ENCODE measurements at places on chromosomes 5 and 9. TPM values are rescaled to one million over a fixed set of nuclear protein-coding genes. Genes with fewer than 3 reads are reported as not detected.

- H3K27me3 ChIP-seq, result peaks cover 4% of the 10 kb centered on the region
- no peaks in the 10 kb centered on the region for H3K4me1 ChIP-seq
- no peak for DNase-seq
- H3K4me3 ChIP-seq, result no peak overlapping the region
- H3K36me3 ChIP-seq, result no peaks in the 10 kb centered on the region
Observed at GRCh38 chr9:91690540-91691249, 259.3 kb downstream of the ROR2 start.

DNA sequence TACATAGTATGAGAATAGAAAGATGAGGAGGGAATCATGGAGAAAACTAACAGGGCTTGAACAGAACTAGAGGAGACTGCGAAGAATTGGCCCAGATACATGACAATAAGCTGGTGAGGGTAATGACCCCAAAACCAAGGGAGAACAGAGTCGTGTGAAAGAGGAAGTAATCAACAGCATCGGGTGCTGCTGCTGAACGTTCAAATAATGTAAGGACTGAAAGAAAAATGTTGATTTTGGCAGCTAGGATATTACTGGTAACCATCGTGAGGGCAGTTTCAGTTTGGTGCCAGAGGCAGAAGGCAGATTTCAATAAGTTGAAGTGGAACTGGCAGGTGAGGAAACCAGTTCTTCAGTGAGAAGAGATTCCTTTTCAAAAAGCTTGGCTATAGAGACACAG, 66.8 kb upstream of the SMC2 start:
- H3K27me3 ChIP-seq, result no peaks in the 10 kb centered on the region
- H3K27ac ChIP-seq, result no peak overlapping the region
- DNase-seq, result no peak
- no peak overlapping the region for H3K4me3 ChIP-seq

PCDHB13 gene
- 0.09 TPM for total RNA-seq

ORM2 gene
- total RNA-seq, result not detected

DNA sequence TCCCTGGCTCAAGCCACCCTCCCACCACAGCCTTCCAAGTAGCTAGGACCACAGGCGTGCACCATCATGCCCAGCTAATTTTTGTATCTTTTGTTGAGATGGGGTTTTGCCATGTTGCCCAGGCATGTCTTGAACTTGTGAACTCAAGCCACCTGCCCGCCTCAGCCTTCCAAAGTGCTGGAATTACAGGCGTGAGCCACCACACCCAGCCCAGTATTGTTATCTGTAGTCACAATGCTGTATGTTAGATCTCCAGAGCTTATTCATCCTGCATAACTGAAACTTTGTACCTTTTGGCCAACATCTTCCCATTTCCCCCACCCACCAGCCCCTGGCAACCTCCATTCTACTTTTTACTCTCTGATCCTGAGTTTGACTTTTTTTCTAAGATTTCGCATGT, 37.5 kb downstream of the CREBRF start:
- DNase-seq, result no peak
- H3K4me3 ChIP-seq, result no peak overlapping the region
- peaks cover 22% of the 10 kb centered on the region for H3K4me1 ChIP-seq
- H3K27me3 ChIP-seq, result no peaks in the 10 kb centered on the region

STPG3 gene
- 0.37 TPM for total RNA-seq

DNA sequence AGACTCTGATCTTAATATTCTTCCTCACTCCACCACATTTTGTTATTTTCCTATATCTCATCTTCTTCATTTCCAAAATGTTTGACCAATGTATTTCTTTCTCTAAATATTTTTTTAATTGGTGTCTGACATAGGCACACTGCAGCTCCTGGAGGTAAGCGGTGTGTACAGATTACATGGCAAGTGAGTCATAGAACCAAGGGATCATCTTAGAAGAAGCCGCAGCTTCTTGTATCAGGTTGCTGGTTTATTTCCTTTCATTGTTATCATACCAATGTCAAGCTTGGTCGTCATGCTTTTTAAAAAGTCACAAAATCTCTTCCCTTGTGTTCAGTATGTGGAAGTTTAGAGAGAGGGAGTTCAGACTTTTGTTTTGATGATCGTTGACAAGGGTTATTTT, 526.1 kb upstream of the CDH18 start:
- no peaks in the 10 kb centered on the region for H3K27me3 ChIP-seq
- no peaks in the 10 kb centered on the region for H3K4me1 ChIP-seq
- no peaks in the 10 kb centered on the region for H3K36me3 ChIP-seq
- no peak overlapping the region for H3K4me3 ChIP-seq

GRCh38 chr5:16983022-16983639, 47.0 kb upstream of the MYO10 start:
- no peak for DNase-seq
- H3K4me1 ChIP-seq, result no peaks in the 10 kb centered on the region
- H3K27me3 ChIP-seq, result no peaks in the 10 kb centered on the region

SLC46A2 gene
- not detected for total RNA-seq

- H3K4me1 ChIP-seq, result no peaks in the 10 kb centered on the region
- no peaks in the 10 kb centered on the region for H3K36me3 ChIP-seq
- no peak overlapping the region for H3K4me3 ChIP-seq
- no peak for DNase-seq
- H3K27me3 ChIP-seq, result no peaks in the 10 kb centered on the region
Observed at GRCh38 chr5:144644317-144644716, 473.6 kb downstream of the KCTD16 start.

XPA gene
- total RNA-seq, result 18.1 TPM

CAVIN4 gene
- not detected for total RNA-seq

PCAT7 gene
- total RNA-seq, result not detected

DNA sequence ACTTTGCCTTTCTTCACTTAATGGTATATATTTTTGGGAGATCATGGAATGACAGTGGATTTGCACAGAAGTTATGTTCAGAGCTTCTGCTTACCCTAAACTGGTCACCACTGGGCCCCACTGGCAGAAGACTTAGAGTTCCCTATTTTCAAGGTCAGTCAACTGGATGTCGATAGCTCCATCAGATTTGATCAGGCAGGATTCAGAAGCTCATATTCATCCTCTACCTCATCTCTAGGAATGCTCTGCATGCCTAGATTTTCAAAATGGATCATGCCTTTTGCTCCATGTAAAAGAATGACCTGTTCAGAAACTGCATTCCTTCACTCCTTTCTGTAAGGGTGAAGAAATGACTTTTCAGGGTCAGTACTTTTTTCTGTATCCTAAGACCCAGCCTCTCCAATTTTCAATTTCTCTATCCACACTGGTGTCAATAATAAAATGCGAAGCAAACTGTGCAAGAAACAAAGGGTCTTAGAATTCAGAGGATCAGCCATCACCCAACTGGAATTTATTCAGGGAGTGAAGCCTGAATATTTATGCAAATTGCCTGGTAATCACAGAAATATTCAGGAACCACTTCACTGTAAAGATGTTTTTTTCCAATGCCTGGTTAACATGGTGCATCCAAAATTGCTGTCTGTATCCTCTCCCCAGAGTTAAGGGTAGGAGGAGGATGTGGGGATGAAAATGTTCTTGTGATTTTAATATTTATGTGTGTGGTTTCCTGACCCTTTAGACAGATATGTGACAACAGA, 125.4 kb downstream of the DOCK2 start:
- no peak overlapping the region for H3K27ac ChIP-seq
- no peak for DNase-seq
- peaks cover 88% of the 10 kb centered on the region for H3K36me3 ChIP-seq
- H3K27me3 ChIP-seq, result no peaks in the 10 kb centered on the region

DNA sequence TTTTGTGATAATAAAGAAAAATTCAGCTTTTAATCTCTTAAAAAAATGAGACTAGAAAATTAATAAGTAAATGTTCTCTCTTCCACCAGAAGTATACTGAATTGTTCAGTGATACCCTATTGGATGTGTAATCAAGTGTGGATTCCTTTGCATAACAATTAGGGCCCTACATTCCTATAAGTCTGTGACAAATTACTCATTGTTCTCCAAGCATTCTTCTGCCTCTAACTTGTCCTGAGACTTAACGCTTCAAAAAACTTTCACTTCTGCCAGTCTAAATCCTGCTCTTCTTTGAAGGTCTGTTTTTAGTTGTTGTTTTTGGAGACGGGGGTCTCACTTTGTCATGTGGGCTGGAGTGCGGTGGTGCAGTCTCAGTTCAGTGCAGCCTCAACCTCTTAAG, 9.2 kb upstream of the DDX46 start:
- peaks cover 8% of the 10 kb centered on the region for H3K4me1 ChIP-seq
- no peaks in the 10 kb centered on the region for H3K27me3 ChIP-seq

DNA sequence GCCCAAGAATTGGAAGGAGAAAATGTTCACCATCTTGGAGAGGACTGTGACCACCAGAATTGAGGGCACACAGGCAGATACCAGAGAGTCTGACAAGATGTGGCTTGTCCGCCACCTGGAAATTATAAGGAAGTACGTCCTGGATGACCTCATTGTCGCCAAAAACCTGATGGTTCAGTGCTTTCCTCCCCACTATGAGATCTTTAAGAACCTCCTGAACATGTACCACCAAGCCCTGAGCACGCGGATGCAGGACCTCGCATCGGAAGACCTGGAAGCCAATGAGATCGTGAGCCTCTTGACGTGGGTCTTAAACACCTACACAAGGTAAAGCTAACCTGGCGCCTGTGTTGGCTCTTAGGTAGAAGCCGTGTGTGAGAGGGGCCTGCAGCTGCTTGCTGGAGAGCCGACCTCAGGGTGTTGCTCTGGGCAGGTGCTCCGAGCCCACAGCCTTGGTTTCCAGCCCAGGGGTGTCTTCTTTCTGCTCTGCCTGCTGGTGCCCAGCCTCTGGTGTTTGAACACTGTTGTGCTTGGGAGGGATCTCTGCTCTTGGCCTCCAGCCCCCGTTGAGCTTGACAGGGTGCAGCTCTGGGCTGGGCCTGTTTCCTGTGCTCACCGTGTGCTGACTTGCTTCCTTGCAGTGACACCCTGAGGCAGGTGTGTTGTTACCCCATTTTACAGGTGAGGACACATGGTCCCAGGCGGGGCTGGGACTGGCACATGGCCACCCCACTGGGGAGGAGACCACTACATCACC, 10.9 kb downstream of the EXOC3 start:
- no peak overlapping the region for H3K27ac ChIP-seq
- H3K36me3 ChIP-seq, result peaks cover 94% of the 10 kb centered on the region
- peaks cover 5% of the 10 kb centered on the region for H3K4me1 ChIP-seq
- H3K27me3 ChIP-seq, result no peaks in the 10 kb centered on the region
- no peak overlapping the region for H3K4me3 ChIP-seq

GRCh38 chr5:135473956-135474670, 22.0 kb upstream of the TIFAB start:
- no peak overlapping the region for H3K27ac ChIP-seq
- peaks cover 16% of the 10 kb centered on the region for H3K27me3 ChIP-seq
- H3K36me3 ChIP-seq, result no peaks in the 10 kb centered on the region
- DNase-seq, result no peak
- no peaks in the 10 kb centered on the region for H3K4me1 ChIP-seq
- no peak overlapping the region for H3K4me3 ChIP-seq

- H3K27me3 ChIP-seq, result no peaks in the 10 kb centered on the region
- no peak overlapping the region for H3K27ac ChIP-seq
- no peak overlapping the region for H3K4me3 ChIP-seq
- no peaks in the 10 kb centered on the region for H3K4me1 ChIP-seq
Observed at GRCh38 chr5:170517411-170517810, 13.6 kb downstream of the KCNIP1 start.

DNA sequence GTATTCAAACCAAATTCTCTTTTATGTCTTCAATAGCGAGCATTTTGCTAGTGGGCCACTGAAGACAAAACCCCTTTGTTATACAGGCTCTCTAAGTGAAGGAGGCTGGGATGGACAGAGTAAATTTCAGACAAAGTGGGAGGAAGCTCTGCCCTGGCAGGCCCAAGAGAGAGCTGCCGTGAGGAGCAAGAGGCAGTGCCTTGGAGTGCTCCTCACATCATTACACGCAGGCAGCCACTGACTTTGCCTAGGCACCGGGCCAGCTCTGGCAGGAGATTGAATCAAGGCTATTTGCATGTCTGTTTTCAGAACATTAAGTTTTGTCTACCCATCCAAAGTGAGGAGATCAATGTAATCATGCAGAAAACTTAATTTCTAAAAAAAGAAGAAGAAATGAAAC, 167.7 kb downstream of the CCDC192 start:
- peaks cover 5% of the 10 kb centered on the region for H3K27me3 ChIP-seq
- no peaks in the 10 kb centered on the region for H3K4me1 ChIP-seq
- H3K36me3 ChIP-seq, result no peaks in the 10 kb centered on the region
- DNase-seq, result no peak
- no peak overlapping the region for H3K27ac ChIP-seq

ARHGEF39 gene
- total RNA-seq, result 0.59 TPM

DNA sequence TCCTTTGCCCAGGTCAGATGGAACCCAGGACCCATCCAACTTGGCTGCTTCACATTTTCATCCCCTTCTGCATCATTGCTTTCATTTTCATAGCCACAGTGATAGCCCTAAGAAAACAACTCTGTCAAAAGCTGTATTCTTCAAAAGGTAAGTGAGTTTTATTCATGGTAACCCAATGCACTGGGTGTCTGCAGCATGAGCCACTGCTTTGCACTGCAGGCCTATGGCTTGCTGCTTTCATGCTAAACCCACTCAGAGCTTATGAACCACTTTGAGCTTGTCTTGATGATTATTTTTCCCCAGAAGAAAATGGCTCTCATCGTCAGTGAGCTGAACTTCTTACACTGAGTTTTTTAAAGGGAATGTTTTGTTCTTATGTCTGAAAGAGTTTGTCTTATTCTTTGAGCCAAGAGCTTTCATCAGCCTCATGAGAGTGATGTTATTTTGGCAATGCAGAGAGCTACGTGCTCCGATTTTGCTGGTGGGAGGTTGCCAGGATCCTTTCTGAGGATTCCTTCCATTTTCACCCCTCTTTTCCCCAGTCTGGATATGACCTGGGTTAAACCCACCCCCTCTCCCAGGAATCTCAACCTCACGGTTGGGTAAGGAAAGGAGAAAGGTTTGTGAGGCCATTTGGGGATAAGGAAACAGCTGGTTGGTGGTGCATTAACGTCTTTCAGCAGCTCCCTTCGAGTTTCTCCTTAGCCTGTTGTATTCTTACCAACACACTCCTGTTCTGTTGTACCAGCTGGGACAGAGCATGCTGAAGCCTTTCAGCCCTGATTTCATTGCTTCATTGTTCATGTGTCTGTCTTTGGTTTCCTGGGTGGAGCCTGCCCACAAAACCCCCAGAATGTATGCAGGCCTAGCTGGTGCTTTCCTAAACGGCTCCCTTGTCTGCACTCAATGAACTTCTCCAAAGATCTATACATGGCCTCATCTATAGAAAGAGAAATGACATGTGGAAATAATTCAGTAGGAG, 47.6 kb downstream of the PDCD1LG2 start:
- H3K27ac ChIP-seq, result peak overlapping the region; percentile 75
- no peaks in the 10 kb centered on the region for H3K36me3 ChIP-seq
- H3K27me3 ChIP-seq, result no peaks in the 10 kb centered on the region
- H3K4me3 ChIP-seq, result peak overlapping the region; percentile 50
- DNase-seq, result peak; percentile 20

PFN3 gene
- not detected for total RNA-seq

FOXD4L3 gene
- not detected for total RNA-seq

GRCh38 chr9:118882684-118883083, 486.6 kb downstream of the BRINP1 start:
- no peak overlapping the region for H3K4me3 ChIP-seq
- H3K27me3 ChIP-seq, result no peaks in the 10 kb centered on the region
- DNase-seq, result no peak
- no peaks in the 10 kb centered on the region for H3K4me1 ChIP-seq

PCA3 gene
- not detected for total RNA-seq

- peaks cover 45% of the 10 kb centered on the region for H3K27me3 ChIP-seq
- no peaks in the 10 kb centered on the region for H3K36me3 ChIP-seq
- no peak overlapping the region for H3K4me3 ChIP-seq
- H3K27ac ChIP-seq, result no peak overlapping the region
Observed at GRCh38 chr5:107675201-107675600, 4.5 kb upstream of the EFNA5 start.

GRCh38 chr9:28853477-28853876, 1280.2 kb upstream of the C9orf72 start:
- no peaks in the 10 kb centered on the region for H3K36me3 ChIP-seq
- DNase-seq, result no peak
- no peak overlapping the region for H3K27ac ChIP-seq
- no peak overlapping the region for H3K4me3 ChIP-seq

PCDHA6 gene
- total RNA-seq, result not detected

Data from activated B cell treated with CpG ODN at 0.5 μM for 24 hours (primary cell).